ENCODE measurements at places on chromosomes 5 and 9. TPM values are rescaled to one million over a fixed set of nuclear protein-coding genes. Genes with fewer than 3 reads are reported as not detected.

- DNase-seq: no peak
These were observed 68.6 kb upstream of the CKMT2 start for GRCh38 chr5:81164476-81164875.

- DNase-seq: no peak
These were observed 2.1 kb downstream of the ZNF346 start for GRCh38 chr5:177024559-177024958.

GRCh38 chr9:14383294-14383693, 69.4 kb upstream of the NFIB start:
- DNase-seq: no peak

DNA sequence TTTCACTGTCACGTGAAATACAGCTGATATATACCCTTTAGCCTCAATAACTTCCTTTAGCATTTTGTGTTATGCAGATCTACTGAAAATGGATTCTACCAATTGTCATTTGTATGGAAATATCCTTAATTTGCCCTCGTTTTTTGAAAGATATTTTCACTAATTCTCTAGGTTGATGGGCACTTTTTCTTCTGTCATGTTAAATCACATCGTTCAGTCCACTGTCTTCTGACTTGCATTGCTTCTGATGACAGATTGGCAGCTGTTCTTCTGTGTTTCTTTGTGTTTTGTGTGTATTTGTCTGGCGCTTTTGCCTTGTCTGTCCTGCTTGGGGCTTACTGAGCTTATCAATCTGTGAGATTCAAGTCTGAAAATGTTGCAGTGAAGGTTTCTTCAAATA, 9.7 kb upstream of the CLPTM1L start:
- no peak for DNase-seq

NR6A1 gene
- total RNA-seq: 0.06 TPM

ARL14EPL gene
- not detected for total RNA-seq

PCDHB2 gene
- total RNA-seq: not detected
